ENCODE measurements at places on chromosomes 7 and 10. TPM values are rescaled to one million over a fixed set of nuclear protein-coding genes. Genes with fewer than 3 reads are reported as not detected.

AZGP1 gene
- total RNA-seq: not detected

ZNHIT1 gene
- total RNA-seq: 44.6 TPM

SLC26A5 gene
- not detected for total RNA-seq

CCM2 gene
- total RNA-seq: 192 TPM

ITGB8 gene
- 0.11 TPM for total RNA-seq

AGMO gene
- total RNA-seq: not detected

PPA1 gene
- total RNA-seq: 60.4 TPM

ADK gene
- total RNA-seq: 38.5 TPM

DNA sequence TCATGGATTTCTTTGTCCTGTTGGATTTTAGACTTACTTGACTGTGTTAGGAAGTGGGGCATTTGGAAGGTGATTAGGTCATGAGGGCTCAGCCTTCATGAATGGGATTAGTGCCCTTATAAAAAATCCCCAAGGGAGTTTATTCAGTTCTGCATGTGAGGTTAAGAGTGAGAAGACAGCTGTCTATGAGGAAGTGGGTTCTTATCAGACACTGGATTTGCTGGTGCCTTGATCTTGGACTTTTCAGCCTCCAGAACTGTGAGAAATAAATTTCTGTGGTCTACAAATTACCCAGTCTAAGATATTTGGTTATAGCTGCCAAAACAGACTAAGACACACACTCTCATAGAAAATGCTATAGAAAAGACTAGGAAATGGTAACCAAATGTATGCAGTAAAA, 724.7 kb upstream of the FZD8 start:
- no peak overlapping the region for H3K27ac ChIP-seq
- no peaks in the 10 kb centered on the region for H3K36me3 ChIP-seq
- H3K27me3 ChIP-seq: no peaks in the 10 kb centered on the region
- no peak overlapping the region for H3K4me3 ChIP-seq

DNA sequence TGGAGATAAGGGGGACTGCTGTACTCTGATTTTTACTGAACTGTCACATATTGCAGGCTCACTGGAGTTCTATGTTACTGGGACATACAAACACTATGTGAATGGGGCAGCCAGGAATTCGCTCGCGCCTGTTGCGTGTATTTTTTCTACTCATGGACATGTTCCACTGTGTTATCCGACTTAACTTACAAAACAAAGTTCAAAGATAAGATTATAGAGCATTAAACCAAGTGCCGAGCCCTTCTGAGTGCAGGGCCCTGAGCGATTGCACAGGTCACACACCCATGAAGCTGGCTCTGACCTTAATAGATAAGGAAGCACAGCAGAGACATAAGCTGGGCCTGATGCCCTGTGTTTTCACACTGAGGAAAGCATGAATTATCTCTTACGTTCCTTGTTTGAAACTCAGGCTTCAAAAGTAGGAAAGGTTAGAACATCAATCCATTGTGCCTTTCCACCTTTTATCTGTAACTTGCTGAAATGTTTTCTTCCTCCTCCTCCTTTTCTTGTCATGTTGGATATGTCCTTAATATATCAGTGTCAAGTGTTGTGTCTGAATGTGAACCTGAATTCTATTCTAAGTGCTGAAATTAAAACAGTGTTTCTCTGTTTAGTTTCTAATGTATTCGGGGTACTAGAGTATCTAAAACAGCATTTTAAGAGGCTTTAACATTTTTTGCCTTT, 273.8 kb downstream of the AUTS2 start:
- H3K27ac ChIP-seq: no peak overlapping the region
- DNase-seq: no peak
- no peaks in the 10 kb centered on the region for H3K36me3 ChIP-seq
- H3K4me1 ChIP-seq: no peaks in the 10 kb centered on the region
- H3K27me3 ChIP-seq: no peaks in the 10 kb centered on the region

- no peak overlapping the region for H3K4me3 ChIP-seq
- H3K27me3 ChIP-seq: no peaks in the 10 kb centered on the region
- no peak overlapping the region for H3K27ac ChIP-seq
- no peaks in the 10 kb centered on the region for H3K36me3 ChIP-seq
- no peaks in the 10 kb centered on the region for H3K4me1 ChIP-seq
Observed at GRCh38 chr10:47451273-47451997, 32.5 kb downstream of the ANXA8 start.

DNA sequence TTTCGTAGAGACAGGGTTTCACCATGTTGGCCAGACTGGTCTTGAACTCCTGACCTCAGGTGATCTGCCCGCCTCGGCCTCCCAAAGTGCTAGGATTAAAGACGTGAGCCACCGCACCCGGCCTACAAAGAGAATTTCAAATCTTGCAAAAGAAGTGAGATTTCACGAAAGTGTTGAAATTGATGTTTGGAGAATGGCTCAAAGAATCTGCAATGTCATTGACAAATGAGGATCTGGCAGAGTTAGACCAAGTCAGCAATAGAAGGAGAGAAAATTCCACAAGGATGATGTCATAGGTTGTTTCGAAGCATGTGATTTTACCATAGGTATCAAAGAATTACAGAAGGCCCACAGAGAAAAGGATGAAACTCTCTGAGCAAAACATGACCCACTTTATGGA, 71.7 kb downstream of the LYZL2 start:
- no peak for DNase-seq
- H3K36me3 ChIP-seq: no peaks in the 10 kb centered on the region
- H3K27ac ChIP-seq: no peak overlapping the region
- H3K27me3 ChIP-seq: no peaks in the 10 kb centered on the region
- no peaks in the 10 kb centered on the region for H3K4me1 ChIP-seq
- H3K4me3 ChIP-seq: no peak overlapping the region

- no peak overlapping the region for H3K4me3 ChIP-seq
- no peak overlapping the region for H3K27ac ChIP-seq
- no peaks in the 10 kb centered on the region for H3K27me3 ChIP-seq
- H3K4me1 ChIP-seq: no peaks in the 10 kb centered on the region
- H3K36me3 ChIP-seq: peaks cover 28% of the 10 kb centered on the region
Observed at GRCh38 chr7:5210751-5211338, 20.8 kb downstream of the WIPI2 start.

DNA sequence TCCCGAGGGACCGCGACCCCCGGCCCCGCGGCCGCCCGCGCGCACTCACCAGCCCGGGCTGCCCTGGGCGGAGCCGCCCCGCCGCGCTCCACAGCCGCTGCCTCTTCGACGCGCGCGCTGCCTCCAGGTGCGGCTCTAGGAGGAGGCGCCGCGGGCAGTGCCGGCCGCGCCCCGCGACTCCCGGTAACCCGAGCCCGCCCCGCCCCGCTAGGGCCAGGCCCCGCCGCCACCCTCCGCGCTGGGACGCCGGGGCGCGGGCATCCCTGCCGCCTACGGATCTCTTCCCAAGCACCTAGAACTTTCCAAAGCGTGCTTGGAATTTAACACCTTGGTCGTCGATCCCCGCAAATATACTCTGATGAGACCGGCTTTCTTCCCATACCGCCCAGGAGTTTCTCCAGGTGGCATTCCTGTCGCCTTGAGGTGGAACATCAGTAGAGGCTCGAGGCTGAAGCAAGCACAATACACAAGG, at the start of gene SLC26A5:
SLC26A5 (minus strand) TSS at position 159 of the 472 bp plus-strand sequence. CDS start 24,693 bp downstream, outside the sequence.
- H3K36me3 ChIP-seq: no peaks in the 10 kb centered on the region
- H3K4me1 ChIP-seq: peaks cover 20% of the 10 kb centered on the region
- peaks cover 20% of the 10 kb centered on the region for H3K27me3 ChIP-seq
- no peak within 1 kb of the TSS for H3K27ac ChIP-seq
- no peak within 1 kb of the TSS for H3K4me3 ChIP-seq
- no peak for DNase-seq

- H3K4me3 ChIP-seq: no peak overlapping the region
- H3K36me3 ChIP-seq: no peaks in the 10 kb centered on the region
- H3K4me1 ChIP-seq: no peaks in the 10 kb centered on the region
- no peak for DNase-seq
- H3K27ac ChIP-seq: no peak overlapping the region
Observed at GRCh38 chr7:48347230-48347825, 176.1 kb downstream of the ABCA13 start.

DNA sequence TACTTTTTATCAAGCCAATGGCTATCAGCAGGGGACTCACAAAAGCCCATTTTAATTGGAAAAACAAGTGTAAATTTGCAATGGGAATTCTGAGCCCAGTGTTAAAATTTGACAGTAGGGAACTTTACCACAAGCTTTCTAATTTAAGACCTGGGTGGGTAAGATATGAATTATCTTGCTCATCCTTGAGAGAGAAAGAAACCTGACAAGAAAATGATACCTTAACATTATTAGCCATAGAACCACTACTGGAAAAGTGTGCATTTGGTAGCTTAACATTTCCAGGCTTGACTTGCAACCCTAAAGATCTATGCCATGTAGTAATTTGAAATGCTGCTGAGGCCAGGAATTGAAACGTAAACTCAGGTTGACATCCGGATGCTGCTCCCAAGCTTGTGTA, 2.7 kb upstream of the ST8SIA6 start:
- no peak for DNase-seq
- no peak overlapping the region for H3K27ac ChIP-seq
- H3K27me3 ChIP-seq: no peaks in the 10 kb centered on the region
- H3K4me1 ChIP-seq: peaks cover 9% of the 10 kb centered on the region
- H3K4me3 ChIP-seq: no peak overlapping the region

- no peak overlapping the region for H3K4me3 ChIP-seq
- no peak overlapping the region for H3K27ac ChIP-seq
- DNase-seq: no peak
- no peaks in the 10 kb centered on the region for H3K27me3 ChIP-seq
- no peaks in the 10 kb centered on the region for H3K36me3 ChIP-seq
Observed at GRCh38 chr10:23310404-23310803, 34.2 kb downstream of the C10orf67 start.

DNA sequence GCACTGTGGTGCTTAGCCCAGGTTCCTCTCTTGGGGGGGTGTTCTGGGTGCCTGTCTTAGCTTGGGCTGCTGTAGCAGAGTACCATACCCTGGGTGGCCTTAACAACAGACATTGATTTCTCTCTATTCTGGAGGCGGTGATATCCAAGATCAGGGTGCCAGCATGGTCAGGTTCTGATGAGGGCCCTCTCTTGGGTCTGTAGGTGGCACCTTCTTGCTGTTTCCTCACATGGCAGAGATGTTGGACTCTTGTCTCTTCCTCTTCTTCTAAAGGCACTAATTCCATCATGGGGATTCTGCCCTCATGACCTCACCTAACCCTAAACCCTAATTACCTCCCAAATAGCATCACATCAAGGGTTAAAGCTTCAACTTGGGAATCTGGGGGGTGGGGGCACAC, 19.9 kb upstream of the CRHR2 start:
- no peak overlapping the region for H3K27ac ChIP-seq
- H3K27me3 ChIP-seq: no peaks in the 10 kb centered on the region
- H3K4me3 ChIP-seq: no peak overlapping the region
- no peaks in the 10 kb centered on the region for H3K4me1 ChIP-seq
- H3K36me3 ChIP-seq: no peaks in the 10 kb centered on the region
- DNase-seq: peak; percentile 25

GRCh38 chr7:39017369-39017915, 39.7 kb downstream of the POU6F2 start:
- no peaks in the 10 kb centered on the region for H3K4me1 ChIP-seq
- no peaks in the 10 kb centered on the region for H3K27me3 ChIP-seq
- no peak overlapping the region for H3K27ac ChIP-seq
- no peak for DNase-seq

DNA sequence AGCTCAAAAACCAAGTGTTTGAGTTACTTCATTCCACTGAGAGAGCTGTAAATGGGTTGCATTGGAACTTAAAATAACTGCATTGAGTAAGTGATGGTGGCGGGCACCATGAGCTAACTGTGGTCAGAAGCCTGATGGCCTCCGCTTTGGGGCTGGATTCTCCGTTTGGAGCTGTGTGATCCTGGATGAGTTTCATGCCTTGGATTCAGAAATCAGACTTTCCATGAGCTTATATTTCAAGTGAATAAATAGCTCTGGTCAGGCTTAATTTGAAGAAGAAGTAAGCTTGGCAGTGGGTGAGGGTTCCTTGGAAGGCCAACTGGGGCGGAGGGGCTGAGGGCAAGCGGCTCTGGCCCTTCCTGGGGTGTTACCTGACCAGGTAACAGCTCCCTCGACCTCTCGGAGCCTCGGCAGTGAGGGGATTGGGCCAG, 5.6 kb downstream of the HTRA1 start:
- no peak overlapping the region for H3K27ac ChIP-seq
- H3K4me1 ChIP-seq: peaks cover 11% of the 10 kb centered on the region
- no peak overlapping the region for H3K4me3 ChIP-seq
- H3K27me3 ChIP-seq: no peaks in the 10 kb centered on the region
- no peaks in the 10 kb centered on the region for H3K36me3 ChIP-seq

DNA sequence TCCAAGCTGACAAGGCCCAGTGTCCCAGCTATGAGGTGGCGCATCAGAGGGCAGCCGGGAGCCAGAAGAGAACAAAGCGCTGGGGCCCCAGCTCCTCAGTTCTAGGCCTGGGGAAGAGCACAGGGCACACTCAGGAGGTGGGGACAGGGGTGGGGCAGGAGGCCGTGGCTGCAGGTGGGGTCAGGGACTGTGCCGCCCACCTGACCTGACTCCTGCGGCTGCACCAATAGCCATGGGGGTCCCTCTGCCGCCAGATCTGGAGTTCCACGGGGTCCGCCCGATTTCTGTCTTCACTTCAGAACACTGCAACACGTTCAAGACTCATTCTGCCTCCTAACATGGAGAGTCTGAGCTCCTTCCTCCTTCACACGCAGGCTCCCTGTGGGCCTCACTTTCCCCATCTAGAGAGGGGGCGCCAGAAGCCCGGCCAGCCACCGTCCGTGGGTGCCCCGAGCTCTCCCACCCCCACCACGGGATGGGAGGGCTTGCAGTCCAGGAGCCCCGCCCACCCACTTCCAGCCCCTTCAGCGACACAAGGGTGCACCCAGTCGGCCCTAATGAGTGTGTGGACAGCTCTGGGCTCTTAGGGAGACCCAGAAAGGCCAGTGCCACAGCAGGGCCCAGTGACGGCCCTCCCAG, 278.3 kb downstream of the MAD1L1 start:
- no peaks in the 10 kb centered on the region for H3K27me3 ChIP-seq
- no peaks in the 10 kb centered on the region for H3K36me3 ChIP-seq
- no peak overlapping the region for H3K4me3 ChIP-seq
- DNase-seq: no peak
- H3K4me1 ChIP-seq: peaks cover 15% of the 10 kb centered on the region
